ENCODE measurements at places on chromosomes 4 and X.

GRCh38 chr4:111937368-111937767 lies 207.9 kb upstream of the FAM241A start:
- peak; percentile 42 for DNase-seq

GRCh38 chrX:122625239-122625638 lies 558.8 kb upstream of the GRIA3 start:
- no peak for DNase-seq

DNA sequence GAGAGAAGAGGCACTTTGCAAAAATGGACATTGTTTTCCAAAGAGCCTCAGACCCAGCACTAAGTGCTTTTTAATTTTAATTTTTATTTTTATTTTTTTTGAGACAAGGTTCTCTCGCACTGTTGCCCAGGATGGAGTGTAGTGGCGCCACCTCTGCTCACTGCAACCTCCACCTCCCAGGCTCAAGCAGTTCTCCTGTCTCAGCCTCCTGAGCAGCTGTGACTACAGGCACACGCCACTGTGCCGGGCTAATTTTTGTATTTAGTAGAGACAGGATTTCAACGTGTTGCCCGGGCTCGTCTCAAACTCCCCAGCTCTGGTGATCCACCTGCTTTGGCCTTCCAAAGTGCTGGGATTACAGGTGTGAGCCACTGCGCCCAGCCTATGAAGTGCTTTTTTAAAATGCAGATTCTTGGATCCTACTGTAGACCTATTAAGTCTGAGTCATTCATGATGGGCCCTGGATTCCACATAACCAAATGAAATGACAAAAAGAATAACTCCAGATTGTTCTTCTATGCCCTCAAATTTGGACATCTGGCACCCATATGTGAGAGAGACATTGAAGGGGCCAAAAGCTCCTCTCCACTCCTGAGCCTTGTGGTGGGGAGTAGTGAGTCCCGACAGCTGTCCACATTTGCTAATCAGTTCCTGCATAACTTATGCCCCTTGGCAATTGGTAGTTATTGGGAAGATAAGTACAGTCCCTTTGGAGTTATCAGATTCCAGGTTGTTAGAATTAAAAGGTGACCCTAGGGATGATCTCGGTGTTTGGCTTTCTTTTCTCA lies 3.6 kb downstream of the NOCT start:
- no peak for DNase-seq

GRCh38 chrX:132740316-132741123 lies 217.9 kb downstream of the HS6ST2 start:
- no peak for DNase-seq

All from NB4 (cell line).